Activated T-helper 1 cell treated with anti-CD3 and anti-CD28 coated beads, Interleukin-12 subunit alpha, Interleukin-12 subunit beta, Interleukin-2, Interleukin-4 antibody, amounts not matched to agents 30 ng/mL and 10 ng/mL and 1 ng/mL, durations not matched to agents 14 hours and 24 hours and 36 hours (primary cell): ENCODE measurements at places on chromosomes 1 and 21.

DNA sequence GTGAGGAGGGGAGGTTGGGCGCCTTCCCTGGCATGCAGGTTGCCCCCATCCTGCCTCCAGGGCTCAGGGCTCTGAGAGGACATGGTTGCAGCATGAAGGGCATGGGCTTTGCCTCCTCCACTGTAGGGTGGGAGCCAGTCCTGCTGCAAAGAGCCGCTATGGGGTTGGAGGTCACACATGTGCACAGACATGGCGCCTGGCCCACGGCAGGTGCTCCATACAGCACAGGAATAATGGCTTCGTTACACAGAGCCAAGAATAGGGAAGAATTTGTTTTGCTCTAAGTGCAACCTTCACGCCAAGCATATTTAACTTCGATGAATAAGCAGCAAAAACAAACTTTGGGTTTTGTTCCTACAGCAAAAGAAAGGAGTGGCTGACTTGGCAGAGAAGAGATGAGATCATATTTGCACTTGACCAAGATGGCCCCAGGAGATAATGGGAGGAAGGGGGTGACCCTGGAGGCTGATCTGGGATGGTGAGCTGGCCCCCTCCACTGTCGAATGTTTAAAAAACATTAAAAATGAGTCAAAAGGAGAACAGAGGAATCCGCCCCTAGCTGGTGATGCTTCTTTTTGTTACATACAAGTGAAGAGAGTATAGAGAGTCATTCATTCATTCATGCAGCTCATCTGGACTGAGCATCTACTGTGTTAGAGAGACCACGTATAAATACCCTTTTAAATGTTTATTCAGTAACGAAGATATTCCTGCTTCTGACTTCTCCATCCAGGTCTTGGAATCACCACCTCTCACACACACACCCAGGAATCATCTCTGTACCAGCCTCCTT is 12.4 kb upstream of the C2CD2 start:
- no peak for DNase-seq

GRCh38 chr1:206012086-206012859 is 9.1 kb upstream of the RAB7B start:
- no peak for DNase-seq

- no peak for DNase-seq
Observed at GRCh38 chr1:75099581-75099980, 34.6 kb upstream of the LHX8 start.

GRCh38 chr1:212958175-212958574 is 7.8 kb downstream of the VASH2 start:
- no peak for DNase-seq

- DNase-seq, result no peak
Observed at GRCh38 chr21:18252256-18252655, 7.6 kb downstream of the CHODL start.

GRCh38 chr1:26022404-26022779 is 817 bp downstream of the EXTL1 start:
- no peak for DNase-seq

DNA sequence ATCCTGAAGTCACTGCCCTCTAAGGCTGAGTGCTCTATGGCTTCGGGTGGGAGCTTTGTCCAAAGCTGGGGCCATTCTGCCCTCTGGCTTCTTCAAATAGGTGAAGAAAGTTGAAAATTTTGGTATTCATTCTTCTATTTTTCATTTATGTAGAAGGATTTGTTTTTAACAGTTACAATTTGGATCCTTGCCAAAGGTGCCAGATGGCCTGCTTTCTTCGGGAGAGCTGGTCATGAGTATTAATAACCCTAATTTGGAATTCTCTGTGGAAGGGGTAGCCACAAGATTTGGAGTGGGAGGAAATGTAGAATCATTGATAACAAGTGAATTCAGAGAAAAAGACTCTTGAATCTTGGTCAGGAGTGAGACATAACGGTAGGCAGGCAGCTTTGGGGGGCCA is 370.4 kb upstream of the ST6GALNAC5 start:
- no peak for DNase-seq

GRCh38 chr1:184152434-184152898 is 100.9 kb downstream of the TSEN15 start:
- no peak for DNase-seq

DNA sequence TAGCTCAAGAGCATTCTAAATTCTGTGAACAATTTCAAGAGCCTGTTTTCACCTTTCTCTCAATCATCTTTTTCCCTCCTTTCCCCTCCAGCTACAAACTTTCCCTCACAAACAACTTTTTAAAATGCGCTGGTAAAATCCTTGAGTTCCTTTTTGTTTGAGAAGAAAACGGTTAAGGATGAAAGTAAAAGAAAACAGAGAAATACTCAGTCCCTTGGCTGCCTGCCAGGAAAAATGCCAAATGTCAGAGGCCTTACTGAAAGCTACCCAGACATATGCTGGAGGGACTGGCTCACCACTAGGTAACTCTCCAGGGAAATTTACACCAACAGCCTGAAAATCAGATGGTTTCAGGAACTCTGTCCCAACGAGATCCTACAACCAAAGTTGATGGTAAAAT is 11.0 kb upstream of the SERBP1 start:
- no peak for DNase-seq

DNA sequence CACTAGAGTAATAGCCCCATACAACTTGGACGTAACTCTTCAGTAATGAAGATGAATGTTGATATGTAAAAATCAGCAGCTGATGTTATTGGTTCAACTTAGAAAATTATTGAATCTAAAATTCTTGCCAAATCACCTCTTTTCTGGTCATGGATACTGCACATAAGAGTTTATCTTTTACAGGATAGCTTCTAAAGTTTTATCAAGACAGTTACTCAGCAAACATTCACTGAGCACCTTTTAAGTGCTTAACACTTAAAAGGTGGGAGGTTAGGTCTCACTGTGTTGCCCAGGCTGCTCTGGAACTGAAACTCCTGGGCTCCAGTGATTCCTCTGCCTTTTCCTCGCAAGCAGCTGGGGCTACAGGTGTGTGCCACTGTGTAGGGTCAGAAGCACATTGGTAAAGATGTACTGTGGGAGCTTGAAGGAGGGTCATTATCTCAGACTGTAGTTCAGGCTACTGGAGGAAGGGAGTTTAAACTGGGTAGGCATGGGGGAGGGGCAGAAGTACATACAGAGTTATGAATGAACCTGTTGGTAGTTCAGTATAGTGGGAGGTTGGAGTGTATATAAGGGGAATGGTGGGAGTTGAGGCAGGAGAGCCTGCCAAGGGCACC is 2.0 kb downstream of the MPZL1 start:
- DNase-seq, result no peak

DNA sequence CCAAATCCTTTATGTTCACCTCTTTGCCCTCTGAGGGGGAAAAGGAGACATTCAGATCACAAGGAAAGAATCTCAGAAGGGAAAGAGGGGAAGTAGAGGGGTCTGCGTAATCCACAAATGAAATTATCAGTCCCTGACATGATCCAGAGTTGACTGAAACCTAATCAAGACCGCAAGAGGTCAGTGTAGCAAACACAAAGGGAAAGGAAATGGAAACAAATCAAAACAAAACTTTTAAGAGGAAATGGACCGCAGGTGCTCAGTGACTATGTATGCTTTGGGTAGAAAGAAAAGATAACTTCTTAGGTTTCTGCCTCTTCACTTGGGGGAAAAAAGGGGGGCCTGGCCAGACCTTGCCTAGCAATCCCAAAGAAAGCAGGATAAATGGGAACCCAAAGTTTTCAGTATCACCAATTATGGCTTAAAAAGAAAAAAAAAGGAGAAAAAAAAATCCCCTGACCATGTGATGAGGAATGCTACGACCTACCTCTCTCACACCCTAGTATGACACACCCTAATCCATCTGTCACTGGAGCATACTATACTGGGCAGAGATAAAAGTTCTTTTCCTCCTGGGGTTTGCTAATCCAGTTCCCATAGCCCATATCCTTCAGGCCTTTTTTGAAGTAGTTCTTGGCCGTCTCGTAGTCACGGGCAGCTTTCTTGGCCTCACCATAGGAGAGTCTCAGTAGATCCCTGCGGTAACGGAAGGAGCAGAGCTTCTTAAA is 16.9 kb downstream of the CHRNB2 start:
- DNase-seq, result no peak

GRCh38 chr1:197521118-197521739 is 253.2 kb downstream of the CRB1 start:
- no peak for DNase-seq

DNA sequence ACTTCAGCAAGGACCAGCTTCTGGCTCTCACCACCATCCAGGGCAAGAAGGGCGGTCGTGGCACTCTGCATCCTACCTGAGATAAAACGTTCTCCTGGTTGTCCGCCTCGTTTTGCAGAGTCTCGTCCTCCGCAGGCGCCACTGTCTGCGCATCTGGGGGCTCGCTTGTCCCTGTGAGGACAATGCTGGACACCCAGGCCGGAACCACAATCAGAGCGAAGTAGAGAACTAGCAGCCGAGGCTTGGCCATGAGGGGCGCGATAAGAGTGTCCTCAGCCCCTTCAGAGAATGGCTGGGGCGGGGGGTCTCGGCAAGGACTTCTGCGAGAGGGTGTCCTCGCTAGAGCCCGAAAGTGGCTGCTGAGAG is 505 bp downstream of the OLFML2B start:
- DNase-seq, result no peak

GRCh38 chr1:52603630-52604029 is 1.5 kb downstream of the GPX7 start:
- DNase-seq, result no peak

DNA sequence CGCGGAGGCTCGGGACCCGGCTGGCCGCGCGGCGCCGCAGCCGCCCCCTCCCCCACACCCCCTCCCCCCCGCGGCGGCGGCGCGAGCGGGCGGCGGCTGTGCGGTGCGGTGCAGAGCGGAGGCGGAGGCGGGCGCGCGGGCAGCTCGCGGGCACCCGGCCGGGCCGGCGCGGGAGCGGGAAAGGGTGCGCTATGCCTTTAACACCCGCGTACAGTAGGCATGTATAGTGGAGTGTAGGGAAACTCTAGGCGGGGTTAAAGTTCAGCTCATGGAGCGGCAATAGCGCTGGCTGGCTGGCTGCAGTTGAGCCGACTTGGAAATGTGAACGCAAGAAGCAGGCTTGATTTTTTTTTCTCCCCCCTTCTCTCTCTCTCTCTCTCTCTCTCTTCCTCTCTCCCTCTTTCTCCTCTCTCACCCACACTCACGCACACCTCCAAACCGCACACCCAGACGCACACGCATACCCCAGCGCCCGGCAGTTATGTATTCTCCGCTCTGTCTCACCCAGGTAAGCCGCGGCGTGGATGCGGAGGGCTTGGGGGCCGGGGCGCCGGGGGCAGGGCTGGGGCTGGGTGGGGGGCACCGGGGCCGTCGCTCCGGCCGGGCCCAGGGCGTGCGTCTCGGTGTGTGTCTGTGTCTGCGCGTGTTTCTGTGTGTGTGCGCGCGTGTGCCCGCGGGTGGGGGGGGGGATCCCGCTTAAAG is at the start of gene NFIA:
TSS of gene NFIA (plus strand) at position 251 of the 702 bp plus-strand sequence.
- DNase-seq, result no peak

DNA sequence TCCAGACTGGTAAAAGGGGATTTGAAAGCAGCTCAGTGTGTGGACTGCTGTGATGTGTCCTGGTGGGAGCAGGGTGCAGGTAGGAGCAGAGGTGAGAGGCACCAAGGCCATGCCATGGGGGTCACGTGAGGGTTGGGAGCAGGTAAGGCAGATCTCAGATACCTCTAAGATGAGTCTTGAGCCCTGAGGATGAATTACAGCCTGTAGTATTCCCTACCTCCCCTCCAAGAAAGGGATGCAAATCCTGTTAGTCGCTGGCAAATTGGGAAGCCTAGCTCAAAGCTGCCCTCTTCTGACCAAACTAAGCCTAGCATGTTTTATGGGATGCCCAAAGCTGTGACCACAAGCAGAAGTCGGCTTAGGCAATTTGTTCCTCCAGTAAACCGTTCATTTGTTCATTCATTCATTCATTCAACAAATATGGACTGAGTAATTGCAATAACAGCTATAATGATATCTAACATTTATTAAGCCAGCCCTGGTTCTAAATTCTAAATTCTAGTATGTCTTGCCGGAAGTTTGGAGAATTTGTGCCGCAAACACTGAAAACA is 3.9 kb upstream of the NUAK2 start:
- DNase-seq, result peak; percentile 39

- no peak for DNase-seq
Observed at GRCh38 chr1:97524211-97524610, 396.6 kb downstream of the DPYD start.

- no peak for DNase-seq
Observed at GRCh38 chr21:35324372-35325220, 275.5 kb upstream of the RUNX1 start.

GRCh38 chr1:200776949-200777348 is 38.3 kb downstream of the CAMSAP2 start:
- DNase-seq, result no peak

DNA sequence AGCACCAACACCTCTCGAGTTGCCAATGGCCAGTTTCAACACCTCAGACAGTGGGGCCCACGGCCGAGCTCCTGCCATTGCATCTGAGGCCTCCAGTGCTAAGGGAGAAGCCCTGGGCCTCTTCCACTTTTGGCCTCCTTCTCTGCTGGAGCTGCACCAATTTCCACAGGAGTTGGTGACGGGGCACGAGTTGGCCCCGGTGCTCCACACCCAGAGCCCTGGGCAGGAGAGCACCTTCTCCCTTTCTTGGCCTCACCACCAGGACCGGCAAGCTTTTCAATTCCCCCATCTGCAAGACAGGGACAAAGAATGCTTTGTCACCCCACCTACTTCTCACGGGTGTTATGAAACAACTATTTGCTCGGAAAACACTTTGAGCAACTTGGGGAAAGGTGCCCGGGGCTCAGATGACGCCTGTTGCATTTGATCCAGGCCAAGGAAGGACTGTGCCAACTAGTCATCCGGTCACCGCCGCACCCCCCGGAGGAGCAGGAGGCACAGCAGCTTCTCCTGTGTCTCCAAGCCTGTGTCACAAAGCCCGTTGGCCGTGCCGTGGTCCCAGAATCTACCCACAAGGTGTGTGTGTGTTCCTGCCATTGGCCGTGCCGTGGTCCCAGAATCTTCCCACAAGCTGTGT is 55.2 kb downstream of the TOMM20 start:
- DNase-seq, result no peak

GRCh38 chr21:45894906-45895777 is 86.4 kb upstream of the COL6A1 start:
- DNase-seq, result no peak

DNA sequence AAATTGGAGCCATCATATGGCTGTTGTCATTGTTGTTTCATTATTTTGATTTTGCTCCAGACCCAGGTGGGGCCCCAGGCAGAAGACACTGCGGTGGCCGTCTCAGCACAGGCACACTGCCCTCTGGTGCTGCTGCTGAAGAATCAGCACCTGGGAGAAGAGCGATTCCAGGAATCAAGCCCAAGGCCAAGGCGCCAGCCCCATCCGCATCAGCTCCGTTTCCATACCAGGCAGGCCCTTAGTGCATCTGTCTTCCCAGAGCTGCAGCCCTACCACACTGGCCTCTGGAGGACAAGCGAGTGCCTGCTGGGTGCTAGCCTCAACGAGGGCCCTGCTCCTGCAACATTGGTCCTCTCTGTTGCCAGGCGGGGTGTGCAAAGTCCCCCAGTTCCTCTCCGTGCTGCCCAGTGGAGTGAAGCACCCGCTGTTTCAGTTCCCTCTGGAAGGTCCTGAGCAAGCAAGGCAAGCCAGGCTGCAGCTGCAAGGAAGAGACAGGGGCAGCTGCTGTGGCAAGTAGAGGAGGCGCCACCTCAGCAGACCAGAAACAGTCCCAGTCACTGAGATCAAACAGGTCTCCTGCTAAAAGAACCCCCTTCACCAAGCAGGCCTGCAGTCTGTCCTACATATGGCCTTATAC is 5.2 kb downstream of the GRIK3 start:
- DNase-seq, result no peak
